ENCODE measurements at places on chromosomes 12 and 14. TPM values are rescaled to one million over a fixed set of nuclear protein-coding genes. Genes with fewer than 3 reads are reported as not detected.

LMNTD1 gene
- not detected for total RNA-seq

NANOG gene
- not detected for total RNA-seq

LTBR gene
- 127 TPM for total RNA-seq

ADCY4 gene
- not detected for total RNA-seq

KRT77 gene
- total RNA-seq, result not detected

GCN1 gene
- 46.4 TPM for total RNA-seq

CELA1 gene
- total RNA-seq, result not detected

SERPINA4 gene
- total RNA-seq, result not detected

UNC119B gene
- 11.6 TPM for total RNA-seq

ZNF385A gene
- total RNA-seq, result 1.1 TPM

PTPRB gene
- total RNA-seq, result 0.43 TPM

FAIM2 gene
- not detected for total RNA-seq

- DNase-seq, result no peak
Observed at GRCh38 chr14:74628418-74628817, 16.4 kb upstream of the LTBP2 start.

- no peak for DNase-seq
Observed at GRCh38 chr14:105492971-105493871, 2.2 kb downstream of the TEDC1 start.

GRCh38 chr14:61026526-61026925, 45.5 kb downstream of the SLC38A6 start:
- DNase-seq, result no peak

DNA sequence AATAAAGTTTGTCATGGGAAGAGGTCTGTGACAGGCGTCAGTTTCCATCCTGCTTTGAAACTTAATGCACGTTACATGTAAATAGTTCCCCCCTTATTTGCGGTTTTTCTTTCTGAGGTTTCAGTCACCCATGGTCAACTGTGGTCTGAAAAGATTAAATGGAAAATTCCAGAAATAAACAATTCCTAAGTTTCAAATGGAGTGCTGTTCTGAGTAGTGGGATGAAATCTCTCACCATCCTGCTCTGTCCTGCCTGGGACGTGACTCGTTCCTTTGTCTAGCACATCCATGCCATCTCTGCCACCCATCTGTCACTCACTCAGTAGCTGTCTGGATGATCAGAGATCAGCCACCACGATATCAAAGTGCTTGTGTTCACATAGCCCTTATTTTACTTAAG, 51.3 kb upstream of the DICER1 start:
- DNase-seq, result no peak

DNA sequence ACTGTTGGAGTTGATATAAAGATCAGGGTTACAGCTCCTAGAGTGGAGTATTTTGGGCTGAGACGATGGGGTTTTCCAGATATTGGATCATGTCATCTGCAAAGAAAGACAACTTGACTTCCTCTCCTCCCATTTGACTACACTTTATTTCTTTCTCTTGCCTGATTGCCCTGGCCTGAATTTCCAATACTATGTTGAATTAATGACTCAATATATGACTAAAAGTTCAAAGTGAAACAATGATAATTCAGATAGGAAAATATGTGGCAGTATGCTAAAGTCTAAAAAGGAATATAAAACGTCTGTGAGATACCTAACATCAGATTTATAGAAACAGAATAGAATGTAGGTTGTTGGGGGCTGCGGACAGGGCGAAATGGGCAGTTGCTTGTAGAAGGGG, 72.2 kb downstream of the BHLHE41 start:
- DNase-seq, result no peak

GRCh38 chr12:38664661-38665269, 240.6 kb downstream of the CPNE8 start:
- DNase-seq, result peak; percentile 66

DNA sequence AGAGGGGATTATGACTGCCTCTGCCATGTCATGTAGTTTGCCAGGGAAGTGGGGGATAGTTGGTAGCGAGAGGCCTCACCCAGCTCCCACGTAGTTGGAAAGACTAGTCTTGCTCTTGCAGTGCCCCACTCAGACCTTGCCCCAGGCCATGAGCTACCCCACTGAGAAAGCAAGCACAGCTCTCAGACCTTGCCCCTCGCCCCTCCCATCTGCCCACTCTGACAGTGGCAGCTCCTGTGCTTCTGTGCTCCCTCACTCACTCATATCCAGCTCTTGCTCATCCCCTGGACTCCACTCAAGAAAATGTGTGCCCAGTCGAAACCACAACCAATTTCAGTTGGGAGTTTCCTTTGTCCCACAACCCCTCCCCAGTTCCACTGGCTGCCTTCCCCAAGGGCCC, 55.5 kb upstream of the BDKRB2 start:
- DNase-seq, result no peak

DNA sequence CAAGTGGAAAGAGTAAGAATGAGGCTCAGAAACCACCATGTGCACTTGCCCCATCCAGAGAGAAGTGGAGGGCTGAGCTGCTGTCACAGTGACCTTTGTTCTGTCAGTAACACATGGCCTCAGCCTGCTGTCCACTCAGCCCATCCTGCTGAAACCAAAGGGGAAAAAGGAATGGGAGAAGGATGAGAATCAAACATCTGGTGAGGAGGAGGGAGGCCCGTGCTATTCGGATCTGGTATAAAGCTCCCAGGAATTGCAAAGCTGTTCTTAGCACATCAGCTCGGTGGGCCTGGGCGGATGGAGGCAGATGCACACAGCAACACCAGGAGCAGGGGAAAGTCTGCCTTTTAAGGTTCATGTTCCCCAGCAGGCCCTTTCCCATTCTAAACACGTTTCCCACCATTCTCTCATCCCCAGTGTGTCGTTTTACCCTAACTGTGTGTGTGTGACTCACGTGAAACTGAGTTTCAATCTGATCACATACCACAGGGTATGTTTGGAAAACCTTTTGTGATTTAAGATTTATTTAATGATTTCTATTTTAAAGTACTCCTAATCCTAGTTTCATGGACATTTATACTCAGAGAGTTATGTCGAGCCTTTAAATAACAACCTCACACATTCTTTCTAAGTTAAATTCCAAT, 36.8 kb downstream of the RTRAF start:
- no peak for DNase-seq

- DNase-seq, result no peak
Observed at GRCh38 chr12:80087486-80088213, 11.7 kb upstream of the OTOGL start.

GRCh38 chr14:20630340-20631022, 11.0 kb downstream of the OR6S1 start:
- DNase-seq, result peak; percentile 80

DNA sequence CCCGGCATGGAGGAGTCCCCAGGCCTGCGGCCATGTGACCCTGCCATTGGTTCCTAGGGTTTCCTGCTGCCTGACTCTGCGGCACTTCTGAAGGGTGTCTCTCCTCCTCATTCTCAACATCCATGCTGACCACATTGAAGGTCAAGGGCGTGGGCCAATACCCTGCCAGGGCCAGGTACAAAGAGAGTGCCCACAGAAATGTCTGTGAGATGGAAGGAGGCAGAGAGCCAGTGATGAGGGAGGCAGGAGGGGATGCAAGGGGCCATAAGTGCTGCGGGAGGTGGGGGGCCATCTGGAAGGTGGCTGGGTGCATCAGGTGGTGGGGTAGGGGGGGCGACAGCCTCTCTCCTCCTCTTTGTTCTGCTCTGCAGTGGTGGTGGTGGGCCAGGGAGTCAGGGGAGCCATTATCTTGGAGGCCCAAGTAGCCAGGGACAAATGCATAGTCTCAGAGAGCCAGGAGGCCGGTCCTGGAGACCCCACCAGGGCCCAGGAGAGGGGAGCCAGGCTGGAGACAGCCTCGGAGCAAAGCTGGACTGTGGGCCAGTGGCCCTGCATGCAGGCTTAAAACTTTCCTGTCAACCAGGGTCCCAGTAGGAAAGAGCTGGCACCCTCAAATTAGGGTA, 13.0 kb upstream of the CDC42BPB start:
- no peak for DNase-seq

DNA sequence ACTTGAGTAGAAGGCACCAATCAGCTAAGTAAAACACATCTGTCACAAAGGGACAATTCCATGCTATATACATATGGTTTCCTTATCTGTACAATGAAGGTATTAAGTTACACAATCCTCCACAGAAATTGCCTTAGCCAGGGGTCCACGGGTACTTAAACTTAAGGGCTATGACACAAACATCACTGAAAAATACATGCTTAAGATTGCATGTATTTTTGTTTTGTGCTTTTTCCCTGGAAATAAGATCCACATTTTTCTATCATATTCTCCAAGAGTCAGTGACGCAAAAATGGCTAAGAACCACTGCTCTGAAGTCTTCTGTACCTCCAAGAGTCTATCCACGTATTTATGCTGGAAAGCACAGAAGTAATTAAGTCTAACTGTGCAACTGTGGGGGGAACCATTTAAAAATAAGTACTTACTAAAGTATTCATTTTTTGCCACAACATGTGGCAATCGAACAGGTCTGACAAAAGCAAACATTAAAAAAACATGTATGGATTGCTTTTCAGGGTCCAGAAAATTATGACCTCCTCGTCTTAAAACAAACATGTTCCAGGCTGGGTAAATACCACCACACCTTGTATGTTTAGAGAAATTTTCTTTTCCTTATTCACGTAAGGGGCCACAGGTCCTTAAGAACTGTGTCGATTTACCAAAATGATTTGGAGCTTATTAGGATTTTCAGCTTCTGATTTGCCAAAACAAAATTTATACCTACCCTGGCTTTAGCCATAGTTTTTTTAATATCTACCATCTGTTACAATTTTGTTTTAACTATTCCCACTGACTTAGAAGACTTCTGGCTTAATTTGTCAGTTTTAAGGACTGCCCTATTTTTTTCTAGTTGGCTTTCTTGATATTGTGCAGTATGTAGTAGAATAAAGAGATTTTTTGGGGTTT, 2.8 kb downstream of the SLC38A2 start:
- no peak for DNase-seq

GRCh38 chr12:124509676-124510300, 57.6 kb downstream of the NCOR2 start:
- peak; percentile 71 for DNase-seq

GRCh38 chr14:47675466-47676314, at the start of gene MDGA2:
TSS of gene MDGA2 (minus strand) at chr14:47675605.
- DNase-seq, result peak; percentile 85
